ENCODE measurements at places on chromosomes 11 and 22. TPM values are rescaled to one million over a fixed set of nuclear protein-coding genes. Genes with fewer than 3 reads are reported as not detected.

KCNJ11 gene
- 2.3 TPM for total RNA-seq

- DNase-seq, result no peak
Observed at GRCh38 chr11:69540118-69541000, 58.9 kb downstream of the LINC01488 start.

PTPRCAP gene
- 0.84 TPM for total RNA-seq

DNA sequence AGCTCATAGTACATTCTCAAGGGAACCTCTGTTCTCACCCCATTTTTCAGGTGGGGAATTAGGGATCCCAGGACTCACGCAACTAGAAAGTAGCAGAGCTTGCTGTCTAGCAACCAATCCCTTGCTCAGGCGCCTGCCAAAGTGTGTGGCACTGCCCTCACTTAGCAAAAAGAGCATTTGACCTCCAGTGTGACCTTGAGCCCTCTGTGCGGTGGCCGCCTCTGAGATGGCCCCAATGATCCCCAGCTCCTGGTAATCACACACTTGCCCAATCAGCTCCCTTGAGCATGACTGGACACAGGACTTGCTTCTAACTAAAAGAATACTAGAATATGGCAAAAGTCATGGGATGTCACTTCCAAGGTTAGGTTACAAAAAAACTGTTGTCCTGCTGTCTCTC lies 2.6 kb upstream of the LGALS2 start:
- no peak for DNase-seq

GRCh38 chr22:17475318-17476230 lies 87.7 kb upstream of the SLC25A18 start:
- no peak for DNase-seq

DNA sequence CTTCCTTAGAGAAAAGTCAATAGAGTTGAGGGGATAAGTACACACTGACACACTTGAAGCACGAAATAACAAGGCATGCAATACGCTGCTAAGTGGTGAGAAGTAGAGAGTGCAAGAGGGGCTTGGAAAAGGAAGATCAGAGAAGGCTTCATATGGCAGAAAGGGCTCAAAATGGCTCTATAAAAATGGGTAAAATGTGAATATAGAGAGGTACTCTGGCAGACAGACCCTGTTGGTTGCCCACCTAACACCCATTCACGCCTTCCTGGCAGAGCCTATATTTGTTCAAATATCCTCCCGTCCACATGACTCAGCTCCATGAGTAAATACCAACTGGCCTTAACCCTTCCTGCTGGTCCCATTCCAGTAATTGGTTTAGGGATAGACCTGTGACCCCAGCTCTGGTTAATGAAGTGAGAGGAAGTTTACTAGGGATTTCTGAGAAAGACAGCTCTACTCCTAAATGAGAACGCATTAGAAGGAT lies 38.9 kb upstream of the CCDC34 start:
- no peak for DNase-seq

DNA sequence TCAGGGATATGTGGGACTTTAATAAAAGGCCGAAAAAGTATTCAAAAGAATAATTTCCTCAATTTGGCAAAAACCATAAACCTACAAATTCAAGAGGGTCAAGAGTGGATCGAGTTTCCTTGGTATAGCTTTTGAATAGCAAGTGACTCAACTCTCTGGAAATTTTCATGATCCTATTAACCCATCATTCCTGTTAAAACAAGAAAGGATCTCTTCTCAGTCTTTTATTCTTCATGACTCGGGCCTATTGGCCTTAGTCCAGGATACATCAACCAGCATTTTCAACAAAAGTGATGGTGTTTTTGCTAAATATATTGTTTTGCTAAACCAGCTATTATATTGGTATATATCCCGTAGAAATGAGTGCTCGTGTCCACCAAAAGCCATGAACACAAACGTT lies 110.3 kb downstream of the ATXN10 start:
- no peak for DNase-seq

UNC93B1 gene
- 3.9 TPM for total RNA-seq

JAM3 gene
- total RNA-seq, result 99.9 TPM

DNA sequence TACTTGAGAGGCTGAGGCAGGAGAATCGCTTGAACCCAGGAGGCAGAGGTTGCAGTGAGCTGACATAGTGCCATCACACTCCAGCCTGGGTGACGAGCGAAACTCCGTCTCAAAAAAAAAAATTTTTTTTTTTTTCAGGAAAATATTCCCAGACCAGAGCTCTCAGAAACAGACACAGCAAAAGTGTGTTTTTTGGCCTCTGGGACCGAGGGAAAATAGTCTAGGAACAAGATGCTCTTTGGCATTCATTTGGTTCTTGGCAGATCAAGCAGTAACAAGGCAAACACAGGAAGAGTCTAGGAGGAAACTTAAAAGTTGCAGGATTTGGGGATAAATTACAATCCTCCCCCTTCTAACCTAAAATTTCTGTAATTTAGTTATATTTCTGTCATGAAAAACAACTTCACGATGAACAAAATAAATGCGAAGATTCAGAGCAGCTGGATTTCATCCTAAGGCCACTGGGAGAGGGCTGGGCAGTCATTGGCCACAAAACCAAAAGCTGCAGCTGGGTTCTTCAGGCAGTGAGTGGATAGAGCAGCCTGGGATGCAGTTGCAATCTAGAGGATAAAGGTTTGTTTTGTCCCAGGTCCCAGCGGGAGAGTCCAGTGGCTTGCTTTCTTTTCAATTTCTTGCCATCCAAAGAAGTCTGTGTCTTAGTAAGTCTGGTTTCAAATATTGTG lies 19.7 kb downstream of the ATG16L2 start:
- no peak for DNase-seq

GRCh38 chr11:119635776-119636175 lies 93.2 kb downstream of the NECTIN1 start:
- no peak for DNase-seq

CAT gene
- 29.2 TPM for total RNA-seq

TMEM132A gene
- 195 TPM for total RNA-seq

GRIK4 gene
- total RNA-seq, result 0.86 TPM

CCDC157 gene
- 9.3 TPM for total RNA-seq

- no peak for DNase-seq
Observed at GRCh38 chr11:95415837-95416304, 184.9 kb upstream of the SESN3 start.

DNA sequence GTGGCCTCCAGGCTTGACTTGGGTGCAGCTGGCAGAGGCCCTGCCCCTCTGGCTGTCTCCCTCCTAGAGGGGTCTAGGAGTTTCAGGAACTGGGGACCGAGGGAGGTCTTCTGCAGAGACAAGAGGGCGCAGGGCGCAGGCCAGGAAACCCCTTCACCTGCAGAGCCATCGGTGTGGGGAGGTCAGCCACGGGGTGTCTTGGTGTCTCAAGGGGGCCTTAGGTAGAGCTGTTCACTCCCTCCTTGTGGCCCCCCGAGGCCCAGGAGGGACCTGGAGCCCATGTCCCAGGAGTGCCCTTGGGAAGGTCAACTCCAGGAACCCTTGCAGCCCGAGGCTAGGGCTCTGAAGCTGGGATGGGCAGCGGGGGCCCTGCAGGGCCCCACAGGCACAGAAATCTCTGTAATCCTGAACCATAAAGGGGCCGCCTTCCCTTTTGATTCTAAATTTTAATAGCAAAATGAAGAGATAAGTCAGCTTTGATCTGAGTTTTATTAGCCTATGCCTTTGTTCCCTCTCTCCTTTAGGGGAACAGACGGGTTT lies 31.4 kb upstream of the TH start:
- no peak for DNase-seq

GRCh38 chr11:69080257-69080995 lies 31.7 kb downstream of the TPCN2 start:
- no peak for DNase-seq

NUMA1 gene
- 173 TPM for total RNA-seq

DNA sequence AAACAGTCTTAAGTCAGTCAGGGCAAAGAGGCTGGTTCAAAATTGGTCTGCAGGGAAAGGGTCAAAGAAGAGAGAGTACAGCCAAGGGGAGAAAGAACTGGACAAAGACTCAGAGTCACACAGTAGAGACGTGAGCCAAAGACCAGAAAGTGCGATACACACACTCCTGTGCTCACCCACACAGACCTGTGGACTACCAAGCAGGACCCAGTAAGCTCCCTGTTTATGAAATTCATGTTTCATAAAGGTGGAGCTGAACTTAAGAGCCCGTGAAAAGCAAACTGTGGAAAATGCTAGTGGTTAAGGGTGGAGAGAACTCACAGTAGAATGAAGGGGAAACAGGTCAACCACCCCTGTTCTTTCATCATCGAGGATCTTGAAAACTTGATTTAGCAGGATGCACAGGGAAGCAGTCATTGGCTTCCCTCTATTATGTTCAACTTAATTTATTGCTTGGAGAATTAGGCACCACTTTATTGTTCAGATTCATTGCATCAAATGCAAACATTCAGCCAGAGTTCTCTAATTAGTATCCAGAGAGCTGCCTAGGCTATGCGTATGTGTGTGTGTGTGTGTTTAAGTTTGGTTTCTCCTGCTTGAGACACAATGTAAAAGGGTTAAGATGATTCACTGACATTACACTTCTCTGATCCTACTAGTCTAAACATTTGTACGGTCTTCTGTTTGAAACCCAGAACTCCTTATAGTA lies 160.9 kb upstream of the MTMR2 start:
- DNase-seq, result no peak

DNA sequence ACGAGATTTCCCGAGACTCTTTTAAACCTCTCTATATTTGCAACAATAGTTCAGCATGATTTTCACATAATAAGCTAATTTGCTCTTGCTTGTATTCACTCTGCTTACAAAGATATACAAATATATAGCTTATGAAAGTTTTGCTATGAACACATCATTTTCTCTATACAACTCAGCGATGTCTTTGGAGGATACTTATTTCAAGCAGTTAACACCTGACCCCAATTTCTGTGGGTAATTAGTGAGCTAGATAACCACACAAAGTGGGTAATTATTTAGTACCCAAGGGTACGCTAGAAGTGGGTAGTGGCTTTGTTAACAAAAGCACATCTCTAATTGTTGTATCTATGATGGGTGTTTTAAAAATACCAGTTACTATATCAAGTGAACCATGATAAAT lies 12.3 kb downstream of the BLID start:
- DNase-seq, result no peak

TSPAN18 gene
- total RNA-seq, result 125 TPM

DNA sequence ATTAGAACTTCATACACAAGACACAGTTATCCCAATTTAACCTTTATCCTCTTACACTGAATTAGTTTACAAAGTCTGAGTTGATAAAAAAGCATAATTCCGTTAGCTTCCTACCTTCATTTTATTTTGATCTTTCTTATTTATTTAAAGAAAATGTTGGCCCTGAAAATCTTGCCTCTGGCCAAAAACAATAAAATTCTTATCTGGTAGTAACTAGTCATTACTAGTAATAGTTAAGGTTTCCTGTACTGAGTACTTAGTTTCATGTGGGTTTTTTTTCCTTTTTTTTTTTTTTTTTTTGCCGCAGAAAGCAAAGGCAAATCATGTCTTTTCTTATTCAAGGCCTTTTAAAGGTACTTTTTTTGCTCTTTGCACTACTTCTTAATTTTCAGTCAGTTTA lies 120.6 kb downstream of the PAX6 start:
- DNase-seq, result no peak

- DNase-seq, result no peak
Observed at GRCh38 chr11:126543691-126544090, 188.2 kb downstream of the ST3GAL4 start.

USP2 gene
- 3.4 TPM for total RNA-seq

BATF2 gene
- 0.30 TPM for total RNA-seq

DNA sequence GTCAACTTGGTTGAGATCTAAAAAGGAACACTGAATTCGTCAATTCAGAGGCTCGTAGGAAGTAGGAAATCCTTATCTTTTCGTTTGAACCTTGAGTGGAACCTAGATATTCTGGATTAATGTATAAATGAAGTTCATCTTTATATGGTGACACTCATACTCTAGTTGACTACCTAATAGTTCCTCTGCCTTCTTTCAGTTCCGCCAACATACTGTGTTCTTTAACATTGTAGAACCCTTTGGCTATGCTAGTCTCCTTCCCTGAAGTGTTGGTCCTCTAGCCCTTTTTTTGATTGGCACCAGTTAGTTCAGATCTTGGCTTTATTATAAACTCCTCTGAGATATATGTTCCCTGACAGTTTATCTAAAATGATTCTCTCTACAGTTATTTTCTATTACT lies 1.5 kb downstream of the ATM start:
- DNase-seq, result no peak

GRCh38 chr22:24001314-24001713 lies 3.9 kb downstream of the GSTT4 start:
- no peak for DNase-seq

OR52I2 gene
- total RNA-seq, result not detected

DNA sequence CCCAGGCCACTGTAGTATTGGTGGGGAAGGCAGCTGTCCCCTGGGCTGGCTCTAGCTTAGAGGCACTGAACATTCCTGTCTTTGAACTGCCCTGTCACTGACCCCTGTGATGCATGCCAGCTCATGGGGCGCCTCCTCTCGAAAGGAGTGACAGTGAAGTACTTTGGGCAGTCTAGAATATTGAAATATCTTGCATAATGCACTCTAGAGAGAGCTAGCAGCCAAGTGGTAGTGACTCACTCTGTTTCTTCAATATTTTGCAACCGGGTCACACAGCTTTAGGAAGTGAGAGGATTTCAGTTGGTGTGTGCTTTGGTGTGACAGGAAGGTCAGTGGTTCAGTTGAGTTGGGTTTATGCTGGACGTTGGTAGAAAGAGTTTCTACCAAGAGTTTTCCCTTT lies 35.5 kb upstream of the ST14 start:
- no peak for DNase-seq

- no peak for DNase-seq
Observed at GRCh38 chr11:94747146-94747545, 21.0 kb upstream of the AMOTL1 start.

DNA sequence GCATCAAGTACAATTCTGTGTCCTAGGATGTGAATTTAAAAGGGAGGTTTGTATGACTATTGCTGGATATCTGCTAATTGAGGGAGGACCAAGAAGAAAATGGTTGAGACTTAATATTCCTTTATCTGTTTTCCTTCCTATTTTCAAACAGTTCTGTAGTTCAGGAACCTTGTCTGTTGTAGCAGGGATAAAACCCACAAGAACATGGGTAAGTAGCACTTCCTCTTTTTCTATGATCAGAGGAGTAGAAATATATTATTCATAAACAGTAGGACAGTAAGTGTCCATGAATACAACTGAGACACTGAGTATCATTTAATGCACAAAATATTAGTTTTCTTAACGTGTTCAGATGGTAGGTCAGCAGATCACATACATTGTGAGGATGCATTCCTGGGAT lies 7.6 kb downstream of the MS4A3 start:
- DNase-seq, result no peak

KCNJ5 gene
- total RNA-seq, result 0.14 TPM

All from neural crest cell (in vitro differentiated cells).